ENCODE measurements at places on chromosomes 5 and 9.

DNA sequence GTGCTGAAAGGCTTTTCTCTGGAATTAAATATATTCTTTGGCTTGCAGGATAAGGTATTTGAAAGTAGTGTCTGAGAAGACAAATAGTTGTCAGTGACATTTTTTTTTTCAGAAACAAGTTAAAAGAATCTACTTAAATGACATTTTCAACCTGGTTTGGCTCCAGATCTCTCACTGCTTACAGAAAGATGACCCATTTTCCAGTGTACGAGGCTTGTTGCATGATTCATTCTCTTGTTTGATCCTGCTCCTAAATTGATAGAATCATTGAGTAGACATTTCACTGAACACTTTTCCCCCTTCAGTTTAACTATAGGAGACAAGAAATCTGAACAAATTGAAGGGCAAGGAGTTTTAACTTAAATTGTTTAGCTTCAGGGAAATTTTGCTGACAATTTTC is 546.1 kb downstream of the ZNF608 start:
- no peak for DNase-seq

DNA sequence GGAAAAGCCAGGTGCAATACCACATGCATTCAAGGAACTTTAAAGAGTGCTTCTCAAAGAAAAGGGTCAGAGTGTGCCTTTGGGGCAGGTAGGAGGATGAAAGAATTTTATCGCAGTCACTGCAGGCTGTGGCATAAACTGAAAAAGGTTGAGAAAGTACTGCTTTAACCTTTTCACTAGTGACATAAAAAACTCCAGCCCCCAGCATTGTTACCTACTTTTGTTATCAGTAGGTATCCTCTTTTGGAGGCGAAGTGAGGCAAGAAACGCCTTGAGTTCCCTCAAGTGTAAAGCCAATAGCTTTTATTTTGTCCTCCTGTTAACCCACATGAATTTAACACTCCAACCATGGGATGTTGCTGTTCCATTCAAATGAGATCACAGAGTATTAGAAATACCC is 64.7 kb upstream of the CHD1 start:
- no peak for DNase-seq

- DNase-seq = no peak
These were observed 4.0 kb upstream of the RHOBTB3 start for GRCh38 chr5:95726811-95727763.

GRCh38 chr5:42423285-42424165 is at the start of gene GHR:
Gene GHR, plus strand, starts transcription at chr5:42423439. Its CDS starts 142,436 bp downstream, at chr5:42565875.
- peak; percentile 83 for DNase-seq

GRCh38 chr9:136880651-136881050 is 5.7 kb upstream of the TRAF2 start:
- peak; percentile 32 for DNase-seq

- DNase-seq = no peak
These were observed 11.7 kb upstream of the IRF1 start for GRCh38 chr5:132501961-132502931.

DNA sequence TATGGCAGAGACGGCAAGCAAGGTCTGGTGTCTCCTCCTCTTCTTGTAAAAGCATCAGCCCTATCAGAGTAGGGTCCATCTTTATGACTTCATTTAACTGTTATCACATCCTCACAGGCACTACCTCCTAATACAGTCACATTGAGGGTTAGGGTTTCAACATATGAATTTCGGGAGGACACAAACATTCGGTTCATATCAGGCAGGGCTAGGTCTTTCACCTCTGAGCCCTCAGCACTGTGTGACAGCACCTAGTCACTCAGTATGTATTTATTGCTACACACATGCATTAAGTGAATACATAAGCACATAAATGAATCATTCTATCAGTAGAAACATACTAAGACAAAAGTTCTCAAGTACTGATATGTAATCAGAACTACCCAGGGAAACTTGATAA is 9.4 kb upstream of the BTF3 start:
- DNase-seq = peak; percentile 56

GRCh38 chr9:26264709-26265601 is 586.7 kb upstream of the TUSC1 start:
- DNase-seq = no peak

DNA sequence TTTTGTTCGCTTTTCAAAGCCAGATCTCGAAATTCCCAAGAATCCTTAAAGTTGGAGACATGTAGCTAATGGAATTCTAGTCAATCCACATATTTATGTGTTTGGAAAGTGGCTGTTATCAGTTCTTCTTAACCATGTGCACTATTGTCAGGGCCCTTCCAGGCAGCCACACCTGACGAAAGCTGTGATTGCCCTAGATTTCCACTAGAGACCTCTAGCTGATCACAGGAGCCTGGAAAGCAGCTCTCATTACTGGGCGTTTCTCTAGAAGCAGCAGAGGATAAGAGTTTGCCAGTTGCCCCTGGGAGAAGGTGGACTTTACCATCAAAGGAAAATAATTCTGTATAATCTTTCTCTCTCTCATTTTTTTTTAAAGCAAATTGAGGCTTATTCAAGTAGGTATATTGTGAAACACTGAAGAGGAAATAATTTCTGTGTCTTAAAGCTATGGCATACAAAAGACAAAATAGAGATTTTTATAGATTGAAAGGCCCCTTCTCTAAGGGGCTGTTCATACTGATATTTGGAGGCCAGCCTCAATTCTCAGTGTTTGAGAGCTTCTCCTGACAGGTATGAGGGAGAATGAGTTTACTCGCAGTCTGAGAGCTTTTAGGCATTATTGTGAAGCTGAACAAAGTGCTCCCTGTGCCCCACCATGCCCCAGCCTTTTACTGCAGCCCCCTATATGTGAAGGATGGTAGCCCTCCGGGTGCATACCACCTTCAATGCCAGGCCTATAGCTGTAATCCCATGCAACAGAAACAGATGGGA is 405.4 kb upstream of the ACTBL2 start:
- peak; percentile 63 for DNase-seq

GRCh38 chr5:52804981-52805380 is 17.3 kb downstream of the ITGA1 start:
- no peak for DNase-seq

DNA sequence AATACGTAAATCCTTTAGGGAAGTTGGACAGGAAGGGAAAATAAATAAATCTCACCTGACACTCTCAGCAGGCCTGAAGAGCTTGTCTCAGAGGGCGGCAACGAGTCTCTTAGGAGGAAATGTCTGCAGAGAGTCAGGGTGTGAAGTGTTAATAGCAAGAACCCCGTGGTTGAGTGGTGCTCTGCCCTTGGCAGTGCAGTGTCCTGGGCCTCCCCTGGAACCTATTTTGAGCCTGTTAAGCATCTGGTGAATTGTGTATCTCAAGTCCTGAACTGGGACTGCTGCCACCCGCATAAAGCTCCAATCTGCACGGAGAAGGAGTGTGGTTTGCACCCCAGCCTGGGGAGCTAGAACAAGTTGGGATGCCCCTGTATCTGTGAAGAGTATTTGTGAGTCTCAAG is 211.8 kb downstream of the GOLPH3 start:
- no peak for DNase-seq

- DNase-seq = no peak
These were observed 55.6 kb upstream of the ZFR start for GRCh38 chr5:32500181-32500580.

DNA sequence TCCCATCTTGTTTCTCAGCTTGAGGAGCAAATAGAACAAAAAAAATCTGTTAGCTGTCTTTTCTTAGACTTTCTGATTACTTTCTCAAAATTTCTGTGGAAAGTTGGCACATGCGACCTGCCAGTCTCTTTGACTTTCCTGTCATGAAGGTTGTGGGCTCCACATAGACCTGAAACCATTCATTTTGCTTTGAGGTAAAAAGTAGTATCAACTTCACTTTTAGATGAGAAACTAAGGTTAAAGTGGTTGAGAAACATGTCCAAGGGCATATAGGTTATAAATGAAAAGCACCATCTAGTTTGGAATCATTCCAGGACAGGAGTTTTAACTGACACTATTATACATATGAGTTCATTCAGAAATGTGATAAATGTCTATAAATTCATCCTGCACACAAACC is 42.7 kb downstream of the ST8SIA4 start:
- no peak for DNase-seq

DNA sequence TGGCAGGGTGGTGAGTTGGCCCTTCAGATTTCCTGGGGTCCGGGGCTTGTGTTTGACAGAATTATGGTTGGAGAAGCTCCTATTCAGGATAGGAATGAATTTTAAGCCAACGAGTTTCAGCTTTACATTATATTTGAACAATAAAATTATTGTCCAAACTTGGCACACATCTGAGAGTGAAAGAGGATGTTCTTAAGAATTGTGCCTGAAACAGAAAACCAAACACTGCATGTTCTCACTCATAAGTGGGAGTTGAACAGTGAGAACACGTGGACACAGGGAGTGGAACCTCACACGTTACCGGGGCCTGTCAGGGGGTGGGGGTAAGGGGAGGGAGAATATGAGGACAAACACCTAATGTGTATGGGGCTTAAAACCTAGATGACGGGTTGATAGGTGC is 111.8 kb upstream of the ACTBL2 start:
- no peak for DNase-seq

- no peak for DNase-seq
These were observed 271.0 kb downstream of the FSTL4 start for GRCh38 chr5:133341296-133341695.

- no peak for DNase-seq
These were observed 273 bp upstream of the SUB1 start for GRCh38 chr5:32585122-32585445.

DNA sequence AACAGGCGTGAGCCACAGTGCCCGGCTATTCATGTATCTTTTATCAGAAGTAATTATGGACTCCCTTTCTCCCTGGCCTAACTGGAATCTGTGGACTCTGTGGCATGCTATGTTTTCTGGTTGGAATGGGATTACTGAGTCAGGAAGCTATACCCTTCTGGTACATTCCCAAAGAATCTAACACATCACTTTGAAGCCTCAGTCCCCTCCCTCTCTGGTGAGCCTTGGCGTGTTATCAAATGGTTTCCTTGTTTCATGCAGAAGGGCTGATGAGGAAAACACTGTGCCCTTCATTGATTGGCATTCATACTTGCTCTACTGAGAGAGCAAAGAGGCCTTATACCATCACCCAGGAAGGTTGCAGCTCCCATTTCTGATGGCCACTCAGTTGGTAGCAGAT is 22.9 kb downstream of the C5orf15 start:
- no peak for DNase-seq

- peak; percentile 67 for DNase-seq
These were observed 6.1 kb downstream of the POC5 start for GRCh38 chr5:75711151-75711550.

GRCh38 chr9:124831642-124832364 is 21.5 kb upstream of the WDR38 start:
- DNase-seq = peak; percentile 40

- peak; percentile 95 for DNase-seq
These were observed at the start of gene SYK for GRCh38 chr9:90801241-90801972. Gene SYK, plus strand, starts transcription at chr9:90801819. Its CDS starts 42,080 bp downstream, at chr9:90843899.

All from hematopoietic multipotent progenitor cell treated with erythropoietin and hydrocortisone succinate and interleukin-3 and kit ligand, for 4 days (in vitro differentiated cells).